ENCODE measurements at places on chromosomes 6 and 20.
A peak's percentile ranks its signal among the peaks of the same experiment; 100 is the strongest.

DNA sequence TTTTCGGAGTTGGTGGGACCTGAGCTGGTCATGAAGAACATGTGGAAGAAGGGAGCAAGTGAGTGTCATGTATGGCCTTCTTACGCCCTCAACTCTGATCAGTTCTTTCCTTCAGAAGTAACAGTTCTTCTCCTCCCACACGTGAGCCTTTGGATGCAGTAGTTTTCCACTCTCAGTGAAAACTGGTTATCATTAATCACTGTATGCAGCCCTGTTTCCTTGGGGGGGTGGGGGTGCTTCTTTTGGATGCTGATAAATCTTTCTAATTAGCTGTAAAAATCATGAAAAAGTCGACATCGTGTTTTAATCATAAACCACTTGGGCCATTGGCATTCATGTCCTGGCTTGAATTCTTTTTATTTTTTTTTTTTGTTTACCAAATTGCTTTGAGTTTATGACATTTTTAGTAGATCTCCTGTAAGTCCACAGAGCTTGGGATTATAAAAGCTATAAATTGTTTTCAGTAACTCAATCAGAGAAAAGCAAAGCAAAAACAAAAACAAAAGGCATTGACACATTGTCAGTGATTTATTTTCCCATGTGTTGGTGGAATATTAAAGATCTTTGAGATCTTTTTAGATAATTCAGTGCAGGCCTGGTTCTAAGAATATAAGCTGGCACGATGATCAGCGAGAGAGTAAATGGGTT is 84.8 kb downstream of the TRMT11 start:
- DNase-seq = no peak

GRCh38 chr6:35727231-35727934 is 9.4 kb upstream of the ARMC12 start:
- peak; percentile 43 for DNase-seq

GRCh38 chr6:6900569-6901204 is 207.1 kb upstream of the RREB1 start:
- no peak for DNase-seq

DNA sequence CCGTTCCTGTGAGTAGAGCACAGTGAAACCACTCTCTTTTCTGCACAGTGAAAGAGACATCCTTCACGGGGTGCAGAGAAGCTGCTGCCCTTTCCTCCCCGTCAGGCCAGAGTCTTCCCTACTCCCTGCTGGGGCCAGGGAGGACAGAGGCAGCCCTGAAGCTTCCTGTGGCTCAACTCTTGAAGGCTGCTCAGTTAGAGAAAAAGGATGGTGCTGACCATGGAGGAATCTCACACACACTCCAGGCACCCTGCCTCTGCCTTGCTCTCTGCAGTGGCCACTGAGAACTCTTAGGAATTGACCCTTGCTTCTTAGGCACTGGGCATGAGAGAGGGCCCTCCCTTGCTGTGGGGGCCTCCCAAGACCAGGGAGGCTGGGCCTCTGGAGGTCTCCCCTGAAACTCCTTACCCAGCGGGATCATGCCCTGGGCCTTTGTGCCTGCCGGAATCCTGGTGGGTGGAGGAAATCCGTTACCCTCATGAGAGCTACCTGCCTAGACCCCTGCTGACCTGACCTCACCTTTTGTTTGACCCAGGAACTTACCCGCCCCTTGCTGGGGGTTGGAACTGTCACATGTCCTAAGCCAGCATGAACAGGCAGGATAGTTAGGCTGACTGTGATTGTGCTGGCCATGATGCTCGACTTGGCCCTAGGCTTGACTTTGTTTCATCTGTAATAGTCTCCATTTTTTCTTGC is 65.0 kb upstream of the CD93 start:
- DNase-seq = no peak

DNA sequence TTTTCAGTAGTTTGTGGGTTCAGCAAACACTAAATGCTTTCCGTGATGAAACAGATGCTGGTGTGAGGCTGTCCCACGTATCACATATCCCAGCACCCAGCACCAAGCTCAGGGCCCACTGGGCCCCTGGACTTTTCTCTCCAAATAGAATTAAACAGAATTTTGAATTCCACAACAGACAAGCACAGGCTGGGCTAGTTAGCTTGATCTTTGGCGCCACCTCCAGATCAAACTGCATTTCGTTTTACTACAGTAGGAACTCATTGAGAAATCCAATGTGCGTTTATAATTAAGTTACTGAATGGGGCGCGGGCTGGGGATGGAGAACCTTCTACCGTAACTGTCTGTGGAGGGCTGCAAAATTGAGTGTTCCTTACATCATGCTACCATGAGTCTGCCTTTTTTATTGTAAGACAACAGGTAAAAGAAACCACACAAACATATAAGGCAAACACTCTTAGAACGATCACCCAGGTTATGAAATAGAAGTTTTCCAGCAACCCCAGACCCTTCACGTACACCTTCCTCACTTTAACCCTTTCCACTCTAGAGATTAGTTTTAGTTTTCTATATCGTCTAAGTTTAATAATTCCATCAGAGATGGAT is 107.8 kb downstream of the ZFP64 start:
- DNase-seq = peak; percentile 71

DNA sequence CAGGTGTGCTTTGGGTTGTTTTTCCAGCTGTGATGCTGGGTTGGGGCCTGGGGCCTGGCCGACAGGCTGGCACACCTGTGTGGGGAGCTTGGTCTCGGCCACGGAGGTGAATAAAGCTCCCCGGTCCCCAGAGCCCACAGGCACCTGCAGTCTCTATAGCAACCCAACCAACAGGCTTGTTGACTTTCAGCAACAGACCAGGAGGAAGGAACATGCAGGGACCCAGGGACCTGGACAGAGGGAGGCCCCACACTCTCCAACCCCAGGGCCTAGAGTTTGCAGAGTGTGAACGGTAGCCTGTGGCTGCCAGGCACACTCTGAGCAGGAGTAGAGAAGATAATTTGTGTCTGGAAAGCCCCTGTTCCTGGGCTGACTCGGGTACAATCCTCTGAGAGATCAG is 14.6 kb upstream of the SYNJ2 start:
- DNase-seq = no peak

GRCh38 chr6:116304538-116305097 is 24.9 kb upstream of the TSPYL1 start:
- DNase-seq = no peak
